ENCODE measurements at places on chromosomes 3 and 15. TPM values are rescaled to one million over a fixed set of nuclear protein-coding genes. Genes with fewer than 3 reads are reported as not detected.

- H3K36me3 ChIP-seq, result no peaks in the 10 kb centered on the region
- H3K4me1 ChIP-seq, result peaks cover 18% of the 10 kb centered on the region
- no peaks in the 10 kb centered on the region for H3K27me3 ChIP-seq
- no peak overlapping the region for H3K4me3 ChIP-seq
Measured at GRCh38 chr3:151769175-151769574, 35.4 kb downstream of the AADACL2 start.

GRCh38 chr3:41033956-41034519 is 165.3 kb upstream of the CTNNB1 start:
- H3K4me3 ChIP-seq, result no peak overlapping the region
- H3K27ac ChIP-seq, result no peak overlapping the region
- no peaks in the 10 kb centered on the region for H3K27me3 ChIP-seq
- no peaks in the 10 kb centered on the region for H3K4me1 ChIP-seq
- no peaks in the 10 kb centered on the region for H3K36me3 ChIP-seq
- DNase-seq, result no peak

GRCh38 chr3:98732286-98733052 is 30.7 kb upstream of the ST3GAL6 start:
- peak; percentile 61 for DNase-seq
- peak overlapping the region; percentile 64 for H3K4me3 ChIP-seq

GRCh38 chr3:119219069-119219468 is 21.6 kb downstream of the B4GALT4 start:
- H3K36me3 ChIP-seq, result peaks cover 100% of the 10 kb centered on the region
- no peak overlapping the region for H3K4me3 ChIP-seq
- DNase-seq, result peak; percentile 46
- no peaks in the 10 kb centered on the region for H3K4me1 ChIP-seq
- no peaks in the 10 kb centered on the region for H3K27me3 ChIP-seq

GRCh38 chr15:100832149-100832942 is 47.3 kb upstream of the ALDH1A3 start:
- no peak overlapping the region for H3K4me3 ChIP-seq
- H3K27ac ChIP-seq, result no peak overlapping the region
- DNase-seq, result no peak
- no peaks in the 10 kb centered on the region for H3K36me3 ChIP-seq
- H3K27me3 ChIP-seq, result no peaks in the 10 kb centered on the region

GRCh38 chr3:101010296-101010695 is 17.1 kb upstream of the ABI3BP start:
- no peaks in the 10 kb centered on the region for H3K4me1 ChIP-seq
- H3K27ac ChIP-seq, result no peak overlapping the region
- H3K36me3 ChIP-seq, result no peaks in the 10 kb centered on the region
- no peaks in the 10 kb centered on the region for H3K27me3 ChIP-seq
- no peak for DNase-seq

GRCh38 chr15:95591886-95592285 is 738.6 kb upstream of the NR2F2 start:
- H3K4me1 ChIP-seq, result no peaks in the 10 kb centered on the region
- DNase-seq, result no peak
- H3K4me3 ChIP-seq, result no peak overlapping the region
- H3K27ac ChIP-seq, result no peak overlapping the region
- no peaks in the 10 kb centered on the region for H3K36me3 ChIP-seq

DNA sequence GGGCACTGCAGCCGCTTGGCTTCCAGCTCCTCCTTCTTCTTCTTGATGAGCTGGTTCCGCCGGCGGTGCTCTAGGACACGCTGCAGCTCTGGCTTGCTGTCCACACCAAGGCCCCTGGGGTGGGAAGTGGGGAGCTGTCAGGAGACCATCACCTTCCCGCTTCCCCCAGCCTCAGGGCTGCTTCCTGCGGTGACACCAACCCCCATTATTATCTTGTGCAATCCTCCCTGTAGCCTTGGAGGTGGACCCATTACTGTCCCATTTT is 10.0 kb downstream of the FAM107A start:
- peaks cover 24% of the 10 kb centered on the region for H3K36me3 ChIP-seq
- H3K4me3 ChIP-seq, result no peak overlapping the region
- H3K4me1 ChIP-seq, result no peaks in the 10 kb centered on the region
- H3K27me3 ChIP-seq, result no peaks in the 10 kb centered on the region

DNA sequence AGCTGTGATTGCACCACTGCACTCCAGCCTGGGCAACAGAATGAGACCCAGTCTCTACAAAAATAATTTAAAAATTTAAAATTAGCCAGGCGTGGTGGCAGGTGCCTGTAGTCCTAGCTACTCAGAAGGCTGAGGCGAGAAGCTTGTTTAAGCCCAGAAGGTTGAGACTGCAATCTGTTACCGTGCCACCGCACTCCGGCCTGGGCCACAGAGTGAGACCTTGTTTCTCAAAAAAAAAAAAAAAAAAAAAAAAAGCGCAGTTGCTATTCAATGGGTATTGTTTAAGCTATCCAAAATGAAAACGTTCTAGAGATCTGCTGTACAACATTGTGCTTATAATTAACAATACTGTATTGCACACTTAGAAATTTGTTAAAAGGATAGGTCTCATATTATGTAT is 24.0 kb downstream of the ZNF148 start:
- H3K27me3 ChIP-seq, result no peaks in the 10 kb centered on the region
- H3K27ac ChIP-seq, result no peak overlapping the region
- DNase-seq, result no peak
- peaks cover 42% of the 10 kb centered on the region for H3K4me1 ChIP-seq
- no peak overlapping the region for H3K4me3 ChIP-seq

DNA sequence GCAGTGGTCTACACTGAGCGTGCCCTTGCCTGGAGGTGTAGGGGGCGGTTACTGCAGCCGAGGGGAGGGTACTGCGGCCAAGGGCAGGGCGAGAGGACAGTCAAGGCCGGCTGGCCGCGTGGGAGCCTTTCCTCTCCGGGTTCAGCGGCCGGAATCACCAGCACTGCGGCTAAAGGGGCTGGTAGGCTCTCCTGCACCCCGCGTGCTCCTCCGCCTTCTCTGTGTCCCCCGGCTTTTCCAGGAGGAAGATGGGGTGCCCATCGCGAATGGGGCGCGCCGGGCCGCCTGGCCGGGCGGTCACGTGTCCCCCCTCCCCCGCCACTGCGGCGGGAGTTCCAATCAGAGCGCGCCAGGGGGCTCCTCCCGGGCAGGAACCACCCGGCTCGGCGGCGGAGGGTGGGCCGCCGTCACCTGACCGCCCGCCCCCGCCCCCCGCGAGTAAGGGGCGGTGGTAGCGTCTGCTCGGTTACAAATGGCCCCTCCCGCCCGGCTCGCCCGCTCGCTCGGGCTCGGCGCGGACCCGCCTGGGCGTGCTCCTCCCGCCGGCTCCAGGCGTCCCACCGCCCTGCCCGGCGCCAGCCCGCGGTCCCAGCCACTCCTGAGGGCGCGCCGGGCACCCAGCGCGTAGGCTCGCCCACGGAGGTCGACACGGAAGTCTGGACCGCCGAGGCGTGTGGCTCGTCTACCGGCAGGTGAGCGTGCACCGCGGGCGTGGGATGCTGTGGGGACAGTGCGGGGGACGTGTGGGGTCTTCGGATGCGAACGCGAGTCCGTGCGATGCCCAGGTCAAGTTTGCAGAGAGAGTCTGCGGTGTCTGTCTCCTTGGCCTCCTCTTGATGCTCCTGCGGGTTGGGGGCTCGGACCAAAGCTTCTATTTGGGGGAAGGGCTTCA is 242.6 kb upstream of the TOPAZ1 start:
- no peak for DNase-seq
- H3K27ac ChIP-seq, result no peak overlapping the region
- H3K4me3 ChIP-seq, result peak overlapping the region; percentile 61
- H3K36me3 ChIP-seq, result no peaks in the 10 kb centered on the region
- peaks cover 100% of the 10 kb centered on the region for H3K27me3 ChIP-seq

DNA sequence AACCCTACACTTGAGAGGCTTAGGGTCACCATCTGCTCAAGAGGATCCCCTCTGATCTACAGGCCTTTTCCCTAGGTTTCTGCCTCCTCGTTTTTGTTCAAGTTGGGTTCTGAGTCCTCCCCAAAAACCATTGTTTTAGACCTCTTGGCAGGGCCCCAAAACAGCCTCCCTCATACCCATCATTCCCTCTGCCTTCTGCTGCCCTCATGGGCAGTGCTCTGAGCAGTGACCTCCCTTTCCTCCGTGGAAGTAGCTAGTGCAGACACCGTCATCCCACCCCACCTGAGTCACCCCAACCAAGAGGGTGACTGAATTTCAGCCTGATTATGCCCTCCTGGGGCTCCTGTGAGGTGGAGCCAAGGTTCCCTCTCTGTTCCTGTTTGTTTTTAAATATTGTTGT is 92.0 kb downstream of the RBPMS2 start:
- DNase-seq, result no peak
- no peaks in the 10 kb centered on the region for H3K27me3 ChIP-seq
- H3K4me1 ChIP-seq, result peaks cover 9% of the 10 kb centered on the region
- H3K27ac ChIP-seq, result no peak overlapping the region
- H3K36me3 ChIP-seq, result peaks cover 97% of the 10 kb centered on the region

GRCh38 chr3:161020256-161020655 is 84.9 kb downstream of the B3GALNT1 start:
- no peaks in the 10 kb centered on the region for H3K36me3 ChIP-seq
- no peak for DNase-seq
- peaks cover 7% of the 10 kb centered on the region for H3K4me1 ChIP-seq
- no peaks in the 10 kb centered on the region for H3K27me3 ChIP-seq

- H3K27ac ChIP-seq, result no peak overlapping the region
- peaks cover 12% of the 10 kb centered on the region for H3K4me1 ChIP-seq
- peak; percentile 73 for DNase-seq
- H3K27me3 ChIP-seq, result no peaks in the 10 kb centered on the region
- no peak overlapping the region for H3K4me3 ChIP-seq
Measured at GRCh38 chr3:45188719-45189659, 37.1 kb downstream of the TMEM158 start.

GRCh38 chr3:130519754-130520153 is 2.8 kb downstream of the COL6A6 start:
- no peak overlapping the region for H3K4me3 ChIP-seq
- peaks cover 9% of the 10 kb centered on the region for H3K4me1 ChIP-seq
- peaks cover 23% of the 10 kb centered on the region for H3K27me3 ChIP-seq
- H3K36me3 ChIP-seq, result no peaks in the 10 kb centered on the region
- no peak for DNase-seq

GRCh38 chr3:41525303-41526064 is 326.2 kb downstream of the CTNNB1 start:
- H3K4me3 ChIP-seq, result no peak overlapping the region
- H3K36me3 ChIP-seq, result no peaks in the 10 kb centered on the region
- H3K27me3 ChIP-seq, result no peaks in the 10 kb centered on the region
- no peak overlapping the region for H3K27ac ChIP-seq

DNA sequence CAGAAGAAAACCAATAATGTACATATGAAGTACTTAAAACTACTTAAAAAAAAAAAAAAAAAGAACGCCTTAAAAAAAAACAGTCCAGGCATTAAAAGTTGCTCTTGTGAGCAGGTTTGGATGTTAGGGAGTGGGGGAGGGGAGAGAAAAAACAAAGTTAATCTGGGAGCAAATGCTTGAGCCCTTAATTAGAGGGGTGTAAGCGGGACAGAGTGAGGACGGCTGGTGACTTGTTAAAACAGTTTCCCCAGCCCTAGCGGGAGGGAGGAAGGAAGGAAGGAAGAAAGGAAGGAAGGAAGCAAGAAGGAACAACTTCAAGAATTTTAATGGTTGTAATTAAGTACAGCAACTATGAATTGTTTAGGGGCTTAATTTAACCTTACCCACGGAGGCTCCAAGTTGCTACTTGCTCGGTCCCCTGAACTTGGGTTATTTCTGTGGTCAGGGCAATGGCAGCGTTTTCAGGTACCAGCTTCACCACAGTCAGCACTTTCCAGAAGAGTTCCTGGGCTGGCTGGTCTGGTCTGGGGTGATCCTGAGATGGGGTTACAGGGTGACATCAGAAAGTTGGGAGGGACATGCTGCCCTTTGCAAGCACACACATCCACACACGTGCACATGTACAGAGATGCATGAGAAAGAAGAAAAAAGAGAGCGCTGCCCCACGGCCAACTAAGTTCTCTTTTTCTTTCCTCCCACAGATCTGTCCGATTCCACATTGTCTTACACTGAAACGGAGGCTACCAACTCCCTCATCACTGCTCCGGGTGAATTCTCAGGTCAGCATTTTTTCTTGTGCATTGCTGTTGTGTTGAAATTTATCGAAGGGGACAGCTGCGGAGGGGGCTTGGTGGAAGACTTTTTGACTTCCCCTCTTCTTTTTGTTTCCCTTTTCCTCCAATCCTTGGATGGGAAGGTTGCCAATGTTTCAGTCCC is 14.0 kb downstream of the SMAD6 start:
- H3K36me3 ChIP-seq, result no peaks in the 10 kb centered on the region
- DNase-seq, result no peak
- no peaks in the 10 kb centered on the region for H3K27me3 ChIP-seq
- peaks cover 35% of the 10 kb centered on the region for H3K4me1 ChIP-seq

GRCh38 chr3:72665701-72666446 is 182.4 kb downstream of the SHQ1 start:
- H3K4me3 ChIP-seq, result no peak overlapping the region
- peaks cover 6% of the 10 kb centered on the region for H3K4me1 ChIP-seq
- H3K27ac ChIP-seq, result no peak overlapping the region
- peak; percentile 46 for DNase-seq

- peaks cover 28% of the 10 kb centered on the region for H3K4me1 ChIP-seq
- DNase-seq, result peak; percentile 91
Measured at GRCh38 chr15:99123713-99124451, 19.0 kb downstream of the SYNM start.

GRCh38 chr3:37899711-37900306 is 38.1 kb downstream of the CTDSPL start:
- H3K27ac ChIP-seq, result no peak overlapping the region
- H3K4me3 ChIP-seq, result no peak overlapping the region
- DNase-seq, result no peak
- no peaks in the 10 kb centered on the region for H3K27me3 ChIP-seq
- peaks cover 3% of the 10 kb centered on the region for H3K36me3 ChIP-seq

DNA sequence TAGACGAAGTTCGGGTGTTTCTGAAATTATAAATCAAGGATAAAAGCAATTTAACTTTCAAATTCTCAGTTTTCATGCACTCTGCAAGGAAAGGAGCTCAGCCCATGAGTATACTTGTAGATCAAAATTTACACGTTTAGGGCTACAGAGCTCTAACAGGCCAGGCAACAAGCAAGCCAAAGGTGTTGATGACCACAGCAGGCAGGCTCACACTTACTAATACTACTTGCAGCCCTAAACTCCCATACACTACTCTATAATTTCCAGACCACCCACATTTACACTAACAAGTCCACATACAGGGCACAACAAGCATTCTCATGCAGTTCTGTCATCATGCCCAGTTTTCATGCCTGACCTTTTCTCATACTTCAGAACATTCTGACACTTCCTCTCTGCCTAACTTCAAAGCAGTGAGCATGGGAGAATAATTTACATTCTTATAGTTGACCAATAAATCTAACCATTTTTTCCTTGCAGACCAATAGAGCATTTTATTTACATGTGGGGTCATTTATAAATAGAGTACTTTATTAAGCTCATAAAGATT is 124.7 kb upstream of the FRMD4B start:
- H3K36me3 ChIP-seq, result no peaks in the 10 kb centered on the region
- H3K4me3 ChIP-seq, result no peak overlapping the region
- no peak overlapping the region for H3K27ac ChIP-seq

GRCh38 chr15:81911022-81911971 is 134.5 kb downstream of the MEX3B start:
- DNase-seq, result peak; percentile 32
- H3K27ac ChIP-seq, result no peak overlapping the region
- H3K36me3 ChIP-seq, result no peaks in the 10 kb centered on the region
- H3K4me3 ChIP-seq, result no peak overlapping the region
- H3K4me1 ChIP-seq, result no peaks in the 10 kb centered on the region

FEZF2 gene
- total RNA-seq, result not detected

NTRK3 gene
- under 0.01 TPM for total RNA-seq

MUC4 gene
- 37.5 TPM for total RNA-seq

RHCG gene
- total RNA-seq, result 0.73 TPM

ITGA11 gene
- total RNA-seq, result 4.3 TPM

RTP1 gene
- total RNA-seq, result not detected

SLC28A2 gene
- 4.9 TPM for total RNA-seq

Data from stomach (tissue), 19 donors.